ENCODE measurements at places on chromosomes 2 and 18.

GRCh38 chr2:239116456-239117246 is 268.8 kb downstream of the TWIST2 start:
- peak; percentile 68 for DNase-seq

GRCh38 chr2:167212014-167212648 is 323.9 kb downstream of the XIRP2 start:
- DNase-seq, result peak; percentile 45

GRCh38 chr2:238134393-238134785 is 4.1 kb upstream of the KLHL30 start:
- DNase-seq, result no peak

GRCh38 chr2:129180124-129180716 is 799.2 kb upstream of the RAB6C start:
- DNase-seq, result no peak

- DNase-seq, result no peak
Measured at GRCh38 chr2:82994151-82994550, 1464.9 kb downstream of the SUCLG1 start.

DNA sequence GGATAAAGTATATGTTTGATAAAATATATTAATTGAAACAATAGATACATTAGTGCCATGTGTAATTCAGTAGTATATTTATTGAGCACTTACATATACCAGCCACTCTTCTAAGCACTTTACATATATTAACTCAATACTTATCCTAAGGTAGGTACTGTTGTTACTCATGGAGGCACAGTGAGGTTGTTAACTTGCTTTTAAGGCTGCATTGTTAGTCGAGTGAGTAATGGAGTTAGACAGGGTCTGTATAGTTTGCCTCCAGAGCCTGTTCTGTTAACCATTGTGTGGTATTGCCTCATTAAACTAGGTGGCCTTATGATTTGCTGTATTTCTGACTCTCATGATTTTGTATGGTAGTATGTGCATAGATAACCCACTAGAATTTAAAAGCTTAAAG is 44.2 kb downstream of the LCLAT1 start:
- no peak for DNase-seq

DNA sequence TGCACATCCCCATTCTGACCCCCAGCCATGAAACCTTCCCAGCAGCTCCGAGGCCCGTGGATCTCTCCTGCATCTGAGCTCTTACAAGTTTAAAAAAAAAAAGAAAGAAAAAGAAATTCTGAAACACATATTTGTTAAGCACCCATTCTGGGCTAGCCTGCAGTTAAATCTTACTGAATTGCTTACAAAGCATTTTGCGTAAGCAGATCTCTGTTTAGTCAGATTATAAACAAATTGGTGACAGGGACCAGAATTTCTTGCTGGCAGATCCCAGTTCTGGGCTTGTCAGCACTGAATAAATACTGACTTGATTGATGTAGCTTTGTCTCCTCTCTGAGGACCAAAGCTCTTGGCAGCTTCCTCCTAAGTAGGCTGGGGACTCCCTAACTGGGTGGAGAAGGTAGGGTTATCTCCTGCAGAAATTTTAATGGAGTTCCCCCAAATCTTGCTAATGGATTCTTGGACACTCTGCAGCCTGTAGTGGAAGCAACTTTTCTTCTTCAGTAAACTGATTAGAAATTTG is 160.9 kb downstream of the MIB1 start:
- no peak for DNase-seq

GRCh38 chr2:236190674-236191073 is 22.5 kb upstream of the GBX2 start:
- no peak for DNase-seq

DNA sequence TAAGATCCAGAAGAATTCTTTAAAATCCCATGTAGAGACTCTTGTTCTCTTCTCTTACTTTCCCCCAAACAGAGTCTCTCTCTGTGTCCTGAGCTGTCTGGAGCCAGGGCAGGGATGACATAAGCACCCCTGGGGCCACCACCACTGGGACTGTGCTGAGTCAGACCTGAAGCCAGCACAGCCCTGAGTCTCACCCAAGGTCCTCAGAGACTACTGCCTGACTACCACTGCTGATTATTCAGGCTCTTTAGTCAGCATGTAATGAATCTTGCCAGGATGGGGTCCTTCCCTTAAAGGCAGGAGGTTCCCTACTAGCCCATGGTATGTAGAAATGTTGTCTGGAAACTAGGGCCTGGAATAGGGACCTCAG is 34.9 kb upstream of the DYNC1I2 start:
- peak; percentile 75 for DNase-seq

DNA sequence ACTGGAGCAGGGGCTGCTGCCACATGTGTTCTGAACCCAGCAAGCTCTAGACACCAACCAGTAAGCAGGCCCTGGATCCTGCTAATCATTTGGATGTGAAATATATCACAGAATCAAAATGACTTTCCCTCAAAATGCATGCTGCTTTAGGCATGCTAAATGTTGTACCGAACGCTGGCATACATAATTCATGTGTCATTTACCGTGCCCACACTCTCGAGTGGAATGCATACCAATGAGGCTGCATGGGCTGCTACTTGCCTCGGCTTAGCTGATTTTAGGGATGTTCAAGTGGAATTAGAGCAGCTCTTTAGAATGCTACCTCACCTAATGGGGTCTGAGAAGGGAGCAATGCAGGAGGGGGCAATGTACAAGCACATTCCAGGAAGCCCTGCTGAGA is 509.6 kb upstream of the RAB6C start:
- no peak for DNase-seq

DNA sequence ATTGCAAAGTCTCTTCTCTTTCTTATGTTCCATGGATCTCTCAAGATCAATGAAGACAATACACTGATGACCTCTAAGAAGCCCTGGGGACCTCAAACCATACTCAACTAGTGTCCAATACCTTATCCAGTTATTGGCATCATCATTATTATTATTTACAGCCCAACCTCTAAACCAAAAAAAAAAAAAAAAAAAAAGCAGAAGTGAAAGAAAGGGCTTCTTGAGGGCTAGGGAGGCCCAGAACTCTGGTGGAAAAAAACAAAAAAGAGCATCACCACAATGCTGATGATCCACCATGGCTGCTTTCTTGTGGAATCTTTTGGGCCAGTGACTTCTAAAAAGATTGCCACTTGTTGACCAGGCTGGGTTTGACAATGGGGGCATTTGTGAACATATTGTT is 324.9 kb downstream of the LPIN1 start:
- no peak for DNase-seq

DNA sequence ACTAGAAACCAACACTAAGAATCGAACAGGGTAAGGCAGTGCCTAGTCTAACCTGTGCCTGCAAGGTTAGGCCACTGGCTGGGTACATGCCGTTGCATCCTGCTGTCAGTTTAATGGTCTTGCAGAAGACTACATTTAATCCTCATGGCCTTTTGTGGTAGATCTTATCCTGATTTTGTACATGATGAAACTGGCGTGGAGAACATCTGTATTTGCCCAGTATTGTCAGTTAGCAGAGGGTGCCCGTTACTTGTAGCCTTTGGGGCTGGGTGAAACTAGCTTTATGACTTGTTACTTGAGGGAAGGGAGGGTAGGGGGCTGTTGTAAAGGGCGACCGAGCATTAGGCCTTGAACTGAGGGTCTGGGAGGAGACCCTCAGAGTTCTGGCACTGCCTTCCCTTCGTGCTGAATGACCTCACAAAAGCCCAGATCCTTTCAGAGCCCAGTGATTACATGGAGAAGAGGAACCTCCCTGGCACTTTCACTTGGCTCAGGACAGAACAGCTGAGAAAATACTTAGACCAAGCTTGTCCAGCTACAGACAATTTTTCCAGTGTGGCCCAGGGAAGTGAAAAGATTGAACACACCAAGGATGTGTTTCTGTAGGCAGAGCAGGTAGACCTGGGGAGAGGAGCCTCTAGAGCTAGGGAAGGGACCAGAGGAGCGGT is 19.5 kb downstream of the SLC20A1 start:
- peak; percentile 47 for DNase-seq

GRCh38 chr2:16031058-16031847 is 90.9 kb downstream of the MYCN start:
- no peak for DNase-seq

GRCh38 chr18:69683176-69683575 is 264.5 kb downstream of the CD226 start:
- no peak for DNase-seq

DNA sequence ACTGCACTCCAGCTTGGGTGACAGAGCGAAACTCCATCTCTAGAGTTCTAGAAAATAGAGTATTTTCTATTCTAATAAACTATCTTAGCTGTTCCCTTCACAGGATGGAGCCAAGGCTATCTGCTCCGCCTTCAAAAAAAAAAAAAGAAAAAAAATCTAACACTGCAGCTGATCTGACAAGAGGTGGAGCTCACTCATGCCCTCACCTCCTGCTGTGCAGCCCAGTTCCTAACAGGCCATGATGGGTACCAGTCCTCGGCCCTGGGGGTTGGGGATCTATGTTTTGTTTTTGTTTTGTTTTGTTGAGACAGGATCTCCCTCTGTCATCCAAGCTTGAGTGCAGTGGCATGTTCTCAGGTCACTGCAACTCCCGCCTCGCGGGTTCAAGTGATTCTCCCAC is 3.0 kb downstream of the WDSUB1 start:
- DNase-seq, result no peak

DNA sequence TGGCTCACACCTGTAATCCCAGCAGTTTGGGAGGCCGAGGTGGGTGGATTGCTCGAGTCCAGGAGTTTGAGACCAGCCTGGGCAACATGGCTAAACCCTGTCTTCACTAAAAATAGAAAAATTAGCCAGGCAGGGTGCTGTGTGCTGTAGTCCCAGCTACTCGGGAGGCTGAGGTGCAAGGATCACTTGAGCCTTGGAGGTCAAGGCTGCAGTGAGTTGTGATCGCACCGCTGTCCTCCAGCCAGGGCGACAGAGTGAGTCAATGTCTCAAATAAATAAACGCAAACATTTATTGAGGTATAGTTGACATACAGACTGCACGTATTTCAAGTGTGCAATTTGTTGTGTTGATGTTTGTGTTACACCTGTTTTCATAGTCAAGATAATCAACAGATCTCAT is 19.7 kb downstream of the EPC2 start:
- DNase-seq, result no peak

DNA sequence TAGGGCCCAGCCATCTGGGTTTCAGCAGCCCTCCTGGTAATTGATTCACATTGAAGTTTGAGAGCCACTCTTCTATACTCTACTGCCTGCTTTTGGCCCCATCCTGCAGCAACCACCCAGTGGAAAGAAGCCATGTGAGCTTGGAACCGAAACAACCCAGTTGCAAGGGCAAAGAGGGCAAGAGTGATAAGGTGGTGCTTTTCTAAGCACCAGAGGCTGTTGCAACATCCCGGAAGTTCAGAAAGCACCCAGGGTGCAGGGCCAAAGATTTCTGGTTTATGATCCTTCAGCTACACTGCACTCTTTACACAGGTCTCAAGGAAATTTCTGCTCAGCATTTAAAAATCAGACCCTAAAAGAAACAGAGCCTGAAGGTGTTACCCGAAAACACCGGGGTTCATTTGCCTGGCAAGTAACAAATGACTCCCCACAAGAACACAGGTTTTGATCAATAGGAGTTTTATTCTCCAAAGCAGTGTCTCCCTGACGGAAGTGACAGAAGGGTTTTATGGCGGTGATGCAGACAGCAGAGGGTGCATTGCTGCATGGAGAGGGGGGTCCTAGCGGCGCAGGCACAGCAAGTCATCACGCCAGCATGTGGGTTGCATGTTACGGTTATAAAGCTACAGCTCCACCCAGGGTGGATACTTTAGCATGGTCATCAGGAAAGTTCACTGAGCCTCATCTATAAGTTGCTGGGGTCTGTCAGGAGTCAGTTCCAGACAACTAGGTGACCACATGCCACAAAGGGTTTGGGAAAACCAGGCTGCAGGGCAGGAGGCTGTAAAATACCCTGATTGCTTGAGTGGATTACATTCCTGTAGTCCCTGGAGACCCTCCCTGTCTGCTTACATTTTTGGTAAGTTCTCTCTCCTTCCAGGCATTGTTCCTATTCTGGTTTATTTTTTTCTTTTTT is 28.8 kb upstream of the TMEM37 start:
- no peak for DNase-seq

DNA sequence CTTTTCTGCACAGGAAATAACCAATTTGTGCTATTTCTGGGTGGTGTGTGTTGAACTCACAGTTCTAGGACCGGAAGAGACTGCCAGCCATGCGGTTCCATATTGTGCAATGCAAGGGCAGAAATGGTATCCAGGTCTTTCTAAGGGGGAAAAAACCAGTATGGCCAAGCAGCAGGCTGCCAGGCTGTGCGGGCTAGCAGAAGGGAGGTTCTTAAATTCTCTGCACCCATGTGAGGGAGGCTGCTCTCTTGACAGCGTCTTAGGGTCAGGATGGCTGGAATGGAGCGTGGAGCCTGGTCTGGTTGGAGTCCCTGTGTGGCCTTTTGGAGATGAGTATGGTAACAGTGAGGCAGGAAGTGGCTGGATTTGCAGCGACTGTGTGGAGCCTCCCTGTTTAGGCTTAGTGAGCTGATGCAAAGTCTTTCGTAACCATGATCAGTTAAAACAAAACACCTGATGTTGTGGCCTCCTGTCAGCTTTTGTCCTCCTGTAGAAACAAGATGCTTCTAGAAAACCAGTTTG is 52.6 kb downstream of the NCK2 start:
- peak; percentile 19 for DNase-seq

- DNase-seq, result no peak
Measured at GRCh38 chr2:39225567-39225966, 18.2 kb downstream of the CDKL4 start.

GRCh38 chr18:5068851-5069250 is 128.2 kb downstream of the AKAIN1 start:
- peak; percentile 46 for DNase-seq

GRCh38 chr2:129711816-129712675 is 267.4 kb upstream of the RAB6C start:
- DNase-seq, result peak; percentile 17

GRCh38 chr2:168603439-168603961 is 147.4 kb downstream of the CERS6 start:
- no peak for DNase-seq

DNA sequence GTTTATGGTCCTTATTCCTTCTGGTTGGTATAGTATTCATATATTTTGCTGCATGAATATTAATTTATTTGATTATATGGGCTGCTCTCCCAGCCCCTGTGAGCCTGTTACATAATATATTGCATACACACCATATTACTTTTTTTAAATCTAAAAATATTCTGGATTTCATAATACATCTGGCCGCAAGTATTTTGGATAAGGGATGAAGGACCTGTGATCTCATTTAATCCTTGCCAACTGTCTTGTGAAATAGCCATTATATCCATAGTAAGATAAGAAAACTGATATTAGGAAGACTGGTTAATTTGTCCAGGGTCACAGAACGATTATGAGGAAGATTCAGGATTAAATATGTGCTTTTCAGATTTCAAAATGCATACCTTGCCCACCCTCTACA is 433.6 kb downstream of the LPIN1 start:
- DNase-seq, result no peak

GRCh38 chr2:24189551-24189950 is 14.7 kb downstream of the FAM228A start:
- no peak for DNase-seq

DNA sequence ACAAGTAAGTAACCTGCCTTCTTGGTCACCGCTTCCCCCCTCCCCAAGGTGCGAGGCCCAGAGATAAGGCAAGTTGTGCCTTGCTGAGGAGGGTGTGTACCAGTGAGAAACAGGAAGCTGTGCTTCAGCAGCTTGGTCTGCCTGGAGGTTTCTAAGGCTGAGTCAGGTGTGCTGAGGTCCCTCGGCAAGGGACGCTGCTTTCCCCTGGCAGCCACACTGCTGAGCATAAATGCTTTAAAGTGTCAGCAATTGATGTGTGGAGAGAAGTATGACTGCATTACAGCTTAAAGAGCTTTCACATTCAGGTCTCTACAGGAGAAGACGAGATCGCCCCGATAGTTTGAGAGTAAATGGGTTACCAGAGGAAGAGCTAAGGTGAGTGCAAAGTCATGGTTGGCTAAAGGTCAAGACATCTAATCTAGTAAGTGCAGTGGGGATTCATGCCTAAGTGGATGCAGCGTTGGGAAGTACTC is 86.9 kb downstream of the LIMS1 start:
- DNase-seq, result peak; percentile 82
